Panc1 (cell line): ENCODE measurements at places on chromosomes 7 and 10. TPM values are rescaled to one million over a fixed set of nuclear protein-coding genes. Genes with fewer than 3 reads are reported as not detected.

CACNA2D1 gene
- 9.8 TPM for total RNA-seq

DNA sequence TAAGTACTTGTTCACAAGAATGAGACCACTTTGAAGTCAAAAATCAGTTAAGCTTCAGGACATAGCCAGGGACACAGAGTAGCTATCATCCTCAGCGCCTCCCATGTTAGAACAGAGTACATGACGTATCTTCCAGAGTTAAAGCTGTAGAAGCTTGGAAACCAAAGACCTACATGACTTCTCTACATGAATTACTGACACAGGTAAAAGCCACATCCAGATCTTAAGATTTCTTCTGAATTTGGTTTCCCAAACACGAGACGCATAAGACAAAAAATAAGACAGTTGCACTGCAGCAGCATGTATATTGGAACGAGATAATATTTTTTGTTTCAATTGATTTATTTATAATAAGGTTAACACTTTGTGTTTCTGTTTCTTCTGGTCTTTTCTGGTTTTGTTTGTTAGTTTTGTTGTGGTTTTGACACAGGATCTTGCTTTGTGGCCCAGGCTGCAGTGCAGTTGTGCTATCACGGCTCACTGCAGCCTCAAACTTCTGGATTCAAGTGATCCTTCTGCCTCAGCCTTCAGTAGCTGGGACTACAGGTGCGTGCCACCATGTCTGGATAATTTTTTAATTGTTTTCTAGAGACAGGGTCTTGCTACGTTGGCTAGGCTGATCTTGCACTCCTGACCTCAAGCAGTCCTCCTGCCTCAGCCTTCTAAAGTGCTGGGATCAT is 10.2 kb upstream of the EPC1 start:
- DNase-seq = no peak

DNA sequence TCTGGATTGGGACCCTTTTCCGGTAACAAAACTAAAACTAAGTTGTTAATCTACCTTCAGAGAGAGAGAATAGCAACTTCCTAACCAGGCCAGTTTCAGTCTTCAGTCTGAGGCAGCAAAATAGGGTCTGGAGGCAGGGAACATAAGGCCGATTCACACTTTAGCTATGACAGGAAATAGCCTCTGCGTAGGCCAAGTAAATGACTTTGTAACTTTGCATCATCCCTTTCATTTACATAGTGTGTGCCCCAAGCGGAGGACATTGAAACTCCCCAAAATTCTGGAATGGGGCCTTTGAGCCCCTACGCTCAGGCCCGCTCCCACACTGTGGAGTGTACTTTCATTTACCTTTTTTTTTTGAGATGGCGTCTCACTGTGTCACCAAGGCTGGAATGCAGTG is 1.7 kb upstream of the UPP1 start:
- DNase-seq = no peak

DNA sequence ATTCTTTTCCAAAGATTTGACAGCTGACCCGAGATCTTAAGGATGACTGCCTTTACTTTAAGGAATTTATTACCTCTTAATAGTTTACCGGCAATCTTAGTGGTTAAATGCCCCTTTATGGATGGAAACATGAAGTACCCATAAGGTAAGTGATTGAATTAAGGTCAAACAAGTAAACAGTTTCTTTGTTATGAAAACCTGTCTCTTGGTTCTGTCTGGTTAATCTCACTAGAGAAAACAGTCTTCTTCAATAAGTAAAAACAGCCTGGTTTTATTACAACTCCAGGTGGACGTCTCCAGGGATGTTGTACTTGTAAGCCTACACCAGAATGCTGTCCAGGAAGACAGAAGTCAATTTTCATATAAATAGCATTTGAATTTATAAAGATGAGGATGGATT is 161.8 kb upstream of the MTPN start:
- DNase-seq = no peak

- no peak for DNase-seq
Observed at GRCh38 chr10:73999703-74000102, 1.8 kb downstream of the VCL start.

GRCh38 chr10:63761243-63761642 is 240.0 kb downstream of the REEP3 start:
- no peak for DNase-seq

FEZF1 gene
- not detected for total RNA-seq

MARVELD1 gene
- total RNA-seq = 53.1 TPM

ANKRD30A gene
- not detected for total RNA-seq

DNA sequence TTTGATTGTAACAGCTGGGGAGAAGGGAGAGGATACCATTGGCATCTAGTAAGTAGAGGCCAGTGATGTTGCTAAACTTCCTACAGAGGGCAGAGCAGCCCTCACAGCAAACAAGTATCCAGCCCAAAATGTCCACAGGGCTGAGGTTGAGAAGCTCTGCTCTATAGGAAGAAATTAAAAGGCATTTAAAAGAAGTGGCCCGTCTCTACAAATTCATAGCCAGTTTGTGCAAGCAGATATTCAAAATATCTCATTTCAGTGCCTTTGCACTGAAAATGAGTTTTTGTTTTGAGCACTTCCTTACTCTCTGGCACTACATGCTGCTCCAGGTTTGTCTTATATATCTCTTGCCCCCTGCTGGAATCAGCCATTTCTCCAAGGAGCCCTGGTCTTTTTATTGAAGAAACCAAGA is 330.0 kb downstream of the BBS9 start:
- DNase-seq = peak; percentile 18

DNA sequence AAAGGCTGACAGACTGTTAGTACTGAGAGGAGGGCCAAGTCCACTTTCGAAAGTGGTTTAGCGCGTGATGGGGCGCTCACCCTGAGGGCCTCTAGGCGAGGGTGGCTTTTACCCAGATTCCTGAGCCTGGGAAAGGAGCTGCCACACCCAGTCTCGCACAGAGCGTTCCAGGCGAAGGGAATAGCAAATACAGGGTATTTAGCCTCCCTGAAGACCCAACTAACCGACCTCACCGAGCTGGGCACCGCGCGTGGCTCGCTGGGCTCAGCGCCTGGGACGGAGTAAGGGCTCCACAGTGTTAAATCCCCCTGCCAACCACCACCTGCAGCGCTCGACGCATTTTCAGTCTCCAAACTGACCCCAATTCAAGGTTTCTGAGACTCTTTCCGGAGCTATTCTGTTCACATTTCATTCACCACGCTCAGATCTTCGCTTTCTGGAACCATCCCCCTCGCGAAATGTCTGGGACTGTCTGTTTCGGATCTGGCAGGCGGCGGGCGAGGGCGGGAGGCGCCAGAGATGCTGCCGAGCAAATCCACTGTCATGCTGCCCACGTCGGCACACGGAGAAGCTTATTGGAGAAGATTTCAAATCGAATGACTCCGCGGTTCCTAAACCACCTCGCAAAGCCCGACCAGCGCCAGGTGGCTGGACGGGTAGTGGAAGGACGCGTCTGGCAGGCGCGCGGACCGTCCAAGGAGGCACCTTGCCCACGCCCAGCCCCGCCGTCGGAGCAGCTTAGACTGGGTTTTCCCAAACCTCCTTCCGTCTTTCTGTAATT is 1.4 kb upstream of the OSBPL3 start:
- no peak for DNase-seq
